ENCODE measurements at places on chromosomes 12 and 14.
A peak's percentile ranks its signal among the peaks of the same experiment; 100 is the strongest.

DNA sequence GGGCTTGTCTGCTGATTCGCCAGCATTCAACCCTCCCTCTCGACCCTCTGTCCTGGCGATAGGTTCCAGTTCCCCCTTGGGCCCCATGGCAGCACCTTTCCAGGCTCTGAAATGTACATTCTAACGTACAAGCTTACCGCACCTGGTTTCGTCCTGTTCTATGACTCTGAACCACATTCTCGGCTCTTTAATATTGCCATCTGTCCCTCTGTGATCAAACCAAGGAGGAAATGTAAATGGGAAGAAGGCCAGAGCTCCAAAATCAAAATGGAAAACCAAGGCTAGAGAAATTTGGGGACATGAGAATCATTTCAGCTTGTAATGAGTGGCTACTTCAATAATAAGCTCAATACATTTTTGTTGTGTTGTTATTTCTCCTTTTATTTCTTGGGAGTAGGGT, 117.2 kb downstream of the TTC7B start:
- no peak for DNase-seq

DNA sequence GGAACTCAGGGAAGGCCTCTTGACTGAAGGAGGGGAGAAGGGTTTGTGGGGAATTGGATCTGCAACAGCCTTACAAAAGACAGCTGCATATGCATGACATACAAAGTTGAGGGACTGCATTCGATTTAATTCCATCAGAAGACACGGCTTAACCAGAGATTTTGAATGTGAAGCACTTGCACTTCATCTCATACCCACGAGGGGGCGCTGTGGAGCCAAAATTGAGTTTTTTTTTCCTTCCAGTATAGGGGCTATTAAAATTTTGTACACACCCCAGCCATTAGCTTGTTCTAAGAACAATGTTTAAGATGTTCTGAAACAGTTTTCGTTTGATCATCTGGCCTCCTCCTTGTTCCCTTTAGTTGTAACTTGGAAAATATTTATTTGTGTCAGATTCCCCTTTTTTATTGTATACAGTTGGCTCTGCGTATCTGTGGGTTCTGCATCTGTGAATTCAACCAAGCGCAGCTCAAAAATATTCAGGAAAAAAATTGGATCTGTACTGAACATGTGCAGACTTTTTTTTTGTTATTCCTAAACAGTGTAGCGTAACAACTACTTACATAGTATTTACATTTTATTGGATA, 1.6 kb downstream of the SUDS3 start:
- DNase-seq = peak; percentile 64

- no peak for DNase-seq
Measured at GRCh38 chr14:30225176-30225575, 297.5 kb upstream of the PRKD1 start.

DNA sequence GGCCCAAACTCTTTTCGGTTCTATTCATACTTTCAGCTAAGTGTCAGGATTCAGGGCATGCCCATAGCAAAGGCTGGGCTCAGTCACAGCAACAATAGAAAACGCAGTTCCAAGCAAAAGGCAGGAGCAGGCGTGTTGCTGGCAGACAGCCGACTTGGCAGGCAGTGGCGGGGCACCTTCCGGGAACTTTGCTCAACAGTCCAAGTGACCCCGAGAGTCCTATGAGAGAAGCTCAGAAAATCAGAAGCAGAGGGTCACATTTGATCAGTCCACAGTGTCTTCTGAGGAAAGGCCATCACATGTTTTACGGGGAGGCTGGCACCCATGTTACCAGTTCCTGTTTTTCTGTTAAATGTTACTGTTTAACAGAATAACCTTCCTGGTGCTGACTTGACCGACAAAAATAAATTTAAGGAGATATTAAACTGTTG, 115.0 kb downstream of the DACT1 start:
- peak; percentile 85 for DNase-seq

GRCh38 chr12:82650627-82651337, 35.9 kb upstream of the TMTC2 start:
- no peak for DNase-seq
